ENCODE measurements at places on chromosomes 3 and 15.

GRCh38 chr3:27861046-27862036, 139.2 kb upstream of the EOMES start:
- DNase-seq, result no peak

- no peak for DNase-seq
These were observed 90.7 kb downstream of the ZBBX start for GRCh38 chr3:167289435-167289834.

DNA sequence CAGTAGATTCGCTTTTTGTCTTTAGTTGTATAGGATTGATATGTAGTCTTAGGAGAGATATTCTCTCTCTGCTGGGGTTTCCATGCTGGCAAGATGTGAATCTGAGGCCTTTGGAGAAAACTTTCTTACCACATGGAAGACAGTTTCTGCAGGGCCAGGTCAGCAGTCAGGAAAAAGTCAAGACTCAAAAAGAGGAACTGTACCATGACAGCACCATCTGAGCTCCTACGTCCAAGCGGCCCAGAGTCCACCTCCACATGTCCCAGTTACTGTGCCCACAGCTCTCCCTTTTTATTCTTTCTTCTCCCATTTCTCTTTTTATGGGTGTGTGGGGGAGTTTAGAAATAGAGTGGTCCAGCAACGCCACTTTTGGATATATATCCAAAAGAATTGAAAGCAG, 172.0 kb downstream of the MTHFS start:
- DNase-seq, result no peak

GRCh38 chr3:14827776-14828175, 9.0 kb downstream of the FGD5 start:
- DNase-seq, result no peak

GRCh38 chr3:45170096-45170495, 23.9 kb upstream of the CDCP1 start:
- DNase-seq, result no peak

Measured in Calu3 (cell line).